ENCODE measurements at places on chromosomes 1 and 21.
A peak's percentile ranks its signal among the peaks of the same experiment; 100 is the strongest.

DNA sequence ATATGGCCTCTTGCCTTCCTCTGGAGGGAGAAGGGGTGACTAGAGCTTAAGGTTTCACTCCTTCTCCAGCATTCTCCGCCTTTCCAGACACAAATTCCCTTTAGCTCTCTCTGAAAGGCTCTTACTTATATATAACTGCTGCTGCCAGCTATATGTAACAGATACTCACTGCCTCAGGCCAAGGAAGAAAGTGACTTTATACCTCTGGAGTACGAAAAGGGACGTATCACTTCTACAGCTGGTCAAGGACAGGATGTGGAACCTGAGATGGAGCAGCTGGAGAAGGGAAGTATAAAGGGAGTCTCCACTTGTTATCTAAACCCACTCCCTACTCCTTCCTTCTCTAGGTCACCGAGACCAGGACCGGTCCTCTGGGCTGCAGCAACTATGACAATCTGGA, 102.4 kb downstream of the BRINP2 start:
- DNase-seq = no peak

DNA sequence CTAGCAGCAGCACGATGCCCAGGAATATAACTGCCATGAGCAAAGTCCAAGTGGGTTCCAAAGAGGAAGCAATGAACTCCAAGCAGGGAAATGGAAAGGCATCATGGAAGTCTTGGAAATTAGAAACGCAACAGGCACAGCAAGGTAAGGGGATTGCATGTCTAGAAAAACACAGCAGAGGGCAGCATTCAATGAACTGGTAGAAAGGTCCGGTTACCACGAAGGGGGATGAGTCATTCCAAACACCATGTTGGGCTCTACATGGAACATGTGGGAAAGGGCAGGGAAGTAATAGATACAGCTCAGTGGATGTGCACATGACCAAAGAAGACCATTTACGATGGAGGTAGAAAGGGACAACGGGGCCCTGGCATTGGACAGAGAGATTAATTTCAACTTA, 36.4 kb downstream of the RXRG start:
- no peak for DNase-seq

GRCh38 chr1:98002288-98002687, 81.5 kb upstream of the DPYD start:
- DNase-seq = no peak

DNA sequence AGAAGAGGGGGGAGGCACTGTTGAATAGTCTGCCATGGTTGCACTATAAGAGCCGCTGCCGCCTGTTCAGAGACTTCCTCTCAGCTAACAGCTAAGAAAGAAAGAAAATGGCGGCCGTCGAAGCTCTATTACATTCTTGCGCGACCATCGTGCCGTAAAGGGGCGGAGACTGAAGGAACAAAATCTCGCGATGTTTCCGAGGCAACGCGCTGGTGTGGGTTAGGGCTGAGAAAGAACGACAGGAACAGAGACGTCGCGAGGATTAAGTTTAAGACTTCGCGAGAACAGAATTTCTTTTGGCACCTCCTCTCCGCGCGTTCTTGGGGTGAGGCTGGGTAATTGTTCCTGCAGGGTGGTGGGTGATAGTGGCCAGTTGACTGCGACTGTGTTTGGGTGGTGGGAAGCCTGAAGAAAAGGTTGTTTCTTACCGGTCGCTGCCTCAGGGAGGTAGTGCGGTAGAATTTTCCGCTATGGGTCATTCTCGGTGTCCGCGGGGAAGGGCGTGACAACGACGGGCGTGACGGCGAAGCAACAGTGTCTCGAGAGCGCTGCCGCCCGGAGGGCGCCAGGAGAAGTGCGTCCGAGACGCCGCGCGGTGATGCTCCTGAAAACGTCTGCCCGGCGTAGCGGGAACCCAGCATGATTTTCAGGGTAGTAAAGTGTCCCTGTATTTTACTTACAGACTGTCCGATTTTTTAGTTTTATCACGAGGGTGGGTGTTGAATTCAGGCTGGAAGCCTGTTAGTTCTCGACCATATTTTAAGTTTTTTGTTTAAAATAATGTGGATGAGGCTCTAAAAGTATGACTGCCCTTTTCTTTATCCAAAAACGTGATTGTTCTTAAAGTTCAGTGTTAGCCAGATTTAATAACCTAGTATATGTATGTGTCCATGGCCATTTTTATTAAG, at the start of gene FUBP1:
FUBP1 (minus strand) TSS at position 104 of the 908 bp plus-strand sequence; CDS start at position 36, 68 bp downstream.
- DNase-seq = peak; percentile 95
